ENCODE measurements at places on chromosomes 5 and 9.
A peak's percentile ranks its signal among the peaks of the same experiment; 100 is the strongest.

DNA sequence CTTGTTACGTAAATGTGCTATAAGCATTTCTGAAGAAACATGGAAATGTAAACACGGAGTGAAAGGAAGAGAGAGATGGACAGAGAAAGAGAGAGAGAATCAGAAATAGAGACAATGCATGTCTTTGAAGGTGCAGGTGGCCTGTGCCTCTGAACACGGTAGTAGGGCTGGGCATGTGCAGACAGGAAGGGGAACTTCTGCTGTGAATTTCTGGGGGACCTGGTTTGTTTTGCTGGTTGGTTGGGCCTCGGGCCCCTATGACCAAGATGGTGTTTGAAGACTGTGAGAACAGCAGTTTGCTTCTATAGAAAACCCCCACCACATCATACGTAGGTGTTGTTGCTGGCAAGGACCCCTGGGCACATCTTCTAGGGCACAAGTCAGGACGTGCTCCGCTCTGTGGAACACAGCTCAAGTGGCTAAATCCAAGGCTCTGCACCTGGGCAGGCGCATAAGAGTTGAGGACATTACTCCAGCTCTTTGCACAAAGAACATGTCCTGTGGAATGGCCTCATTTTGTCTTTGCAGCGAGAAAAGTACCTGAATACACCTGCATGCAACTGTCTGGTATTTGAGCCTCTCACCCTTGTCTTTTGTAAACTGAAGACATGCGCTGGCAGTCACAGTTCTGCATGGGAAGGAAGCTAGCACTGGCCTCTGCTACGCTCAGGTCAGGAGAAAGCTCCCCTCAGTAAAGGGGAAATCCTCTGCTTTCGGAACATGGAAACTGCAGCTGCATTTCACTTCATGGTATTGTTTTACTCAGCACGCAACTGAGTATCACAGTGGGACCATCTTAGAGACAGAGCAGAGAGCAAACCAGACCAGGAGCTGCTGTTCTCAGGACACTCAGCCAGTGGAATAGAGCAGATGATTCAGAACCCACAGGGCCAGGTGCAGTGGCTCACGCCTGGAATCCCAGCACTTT is 2.7 kb downstream of the OR2V2 start:
- no peak for DNase-seq

GRCh38 chr5:87074934-87075541 is 192.6 kb upstream of the RASA1 start:
- DNase-seq, result peak; percentile 12

- no peak for DNase-seq
These were observed 18.2 kb downstream of the FAF2 start for GRCh38 chr5:176466245-176466871.

DNA sequence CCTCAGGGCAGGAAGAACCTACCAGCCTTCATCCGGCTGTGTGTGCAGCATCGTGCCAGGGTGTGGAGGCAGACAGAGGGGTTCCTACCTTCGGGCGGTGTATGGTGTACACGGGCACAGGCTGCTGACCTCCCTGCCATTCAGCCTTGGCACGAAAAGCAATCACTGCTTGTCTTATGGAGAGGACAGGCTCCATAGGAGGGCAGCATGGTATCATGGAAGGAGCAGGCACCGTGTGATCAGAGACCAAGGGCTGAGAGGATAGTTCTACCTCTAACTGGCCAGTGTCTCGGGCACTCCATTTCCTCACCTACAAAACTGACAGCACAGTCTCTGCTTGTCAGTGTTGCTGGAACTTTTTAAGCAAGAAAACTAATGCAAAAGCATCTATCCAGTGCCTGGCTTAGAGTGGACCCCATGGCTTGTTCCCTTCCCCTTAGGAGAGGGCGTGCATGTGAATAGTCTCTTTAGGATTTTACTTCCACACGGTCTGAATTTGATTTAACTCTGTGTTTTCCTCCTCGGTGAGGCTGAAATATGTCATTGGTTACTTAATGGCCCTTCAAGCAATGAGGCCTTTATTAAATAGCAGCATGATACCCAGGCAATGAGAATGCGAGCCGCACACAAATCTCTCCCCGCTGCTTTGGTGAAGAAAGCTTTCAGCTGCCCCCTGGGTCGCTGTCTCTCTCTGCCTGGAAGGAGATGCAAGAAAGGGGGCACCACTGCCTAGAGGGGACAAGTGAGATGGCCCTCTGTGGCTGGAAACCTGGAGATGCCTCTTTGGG is 22.2 kb downstream of the TTLL11 start:
- no peak for DNase-seq

GRCh38 chr5:132773601-132774355 is 3.3 kb downstream of the SEPTIN8 start:
- no peak for DNase-seq

- no peak for DNase-seq
These were observed 26.8 kb downstream of the ITGA1 start for GRCh38 chr5:52814352-52815148.

DNA sequence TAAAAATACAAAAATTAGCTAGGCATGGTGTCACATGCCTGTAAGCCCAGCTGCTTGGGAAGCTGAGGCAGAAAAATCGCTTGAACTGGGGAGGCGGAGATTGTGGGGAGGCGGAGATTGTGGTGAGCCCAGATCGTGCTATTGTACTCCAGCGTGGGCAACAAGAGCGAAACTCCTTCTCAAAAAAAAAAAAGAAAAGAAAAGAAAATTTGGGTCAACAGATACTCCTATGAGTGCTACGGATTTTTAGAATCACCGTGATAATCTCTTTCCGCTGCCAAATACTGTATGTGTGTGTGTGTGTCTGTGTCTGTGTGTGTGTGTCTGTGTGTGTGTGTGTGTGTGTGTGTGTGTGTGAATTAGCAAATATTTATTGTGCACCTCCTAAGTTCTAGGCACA is 64.4 kb downstream of the ARRDC3 start:
- peak; percentile 34 for DNase-seq

- no peak for DNase-seq
These were observed 143.8 kb downstream of the PALM2AKAP2 start for GRCh38 chr9:109923806-109924205.

GRCh38 chr5:72468606-72469005 is 38.6 kb downstream of the ZNF366 start:
- no peak for DNase-seq

DNA sequence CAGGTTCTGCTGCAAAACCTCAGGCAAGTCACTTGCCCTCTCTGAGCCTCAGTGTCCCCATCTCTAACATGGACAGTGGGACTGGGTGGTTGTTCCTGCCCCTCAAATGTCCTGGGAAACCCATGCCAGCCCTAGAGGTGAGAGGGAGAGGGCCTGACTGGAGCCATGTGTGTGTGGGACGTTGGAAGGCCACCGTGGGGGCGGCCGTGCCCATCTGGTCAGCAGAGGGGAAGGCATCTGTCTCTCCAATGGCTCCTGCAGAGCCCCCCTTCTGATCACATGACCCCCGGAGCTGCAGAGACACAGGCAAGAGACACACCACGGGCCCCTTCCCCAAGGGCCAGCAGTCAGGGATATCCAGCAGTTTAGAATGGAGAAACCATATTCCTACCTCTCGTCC is 1.7 kb downstream of the DNM1 start:
- DNase-seq, result no peak

- no peak for DNase-seq
These were observed 696.2 kb downstream of the DNAH5 start for GRCh38 chr5:13248253-13248652.

DNA sequence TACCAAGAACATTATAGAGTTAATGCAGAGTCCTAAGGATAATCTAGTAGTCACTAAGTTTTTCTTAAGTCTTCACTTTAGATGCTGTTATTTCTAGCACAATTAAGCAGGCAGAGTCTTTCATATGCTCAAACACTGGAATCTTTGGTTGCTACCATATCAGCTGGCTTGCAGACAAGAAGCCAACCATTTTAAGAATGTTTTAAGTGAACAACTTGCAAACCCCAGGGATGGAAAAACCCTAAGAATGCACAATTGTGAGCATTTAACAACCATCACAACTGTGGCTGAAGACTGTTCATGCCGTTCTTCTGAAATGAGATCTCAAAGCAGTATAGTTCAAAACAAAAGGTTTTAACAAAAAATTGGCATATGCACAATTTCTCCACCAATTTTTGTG is 55.1 kb downstream of the CSNK1A1 start:
- no peak for DNase-seq

DNA sequence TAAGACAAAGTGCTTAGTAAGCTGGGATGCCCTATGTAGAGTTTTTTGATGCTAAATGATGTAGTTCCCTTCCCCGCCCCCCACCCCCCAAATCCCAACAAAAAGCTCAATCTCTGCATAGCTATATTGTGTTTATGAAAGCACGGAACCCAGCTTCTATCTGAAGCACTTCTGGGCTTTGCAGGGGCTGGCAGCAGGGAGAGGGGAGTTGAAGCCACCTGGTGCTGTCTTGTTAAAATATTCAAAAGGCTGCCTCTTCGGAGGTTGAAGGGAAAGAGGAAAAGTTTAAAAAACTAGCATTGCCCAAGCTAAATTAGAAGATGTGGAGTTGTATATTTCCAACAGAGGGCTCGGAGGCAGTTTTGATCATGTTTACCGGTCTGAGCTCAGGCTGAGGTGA is 5.0 kb upstream of the TNC start:
- DNase-seq, result no peak

DNA sequence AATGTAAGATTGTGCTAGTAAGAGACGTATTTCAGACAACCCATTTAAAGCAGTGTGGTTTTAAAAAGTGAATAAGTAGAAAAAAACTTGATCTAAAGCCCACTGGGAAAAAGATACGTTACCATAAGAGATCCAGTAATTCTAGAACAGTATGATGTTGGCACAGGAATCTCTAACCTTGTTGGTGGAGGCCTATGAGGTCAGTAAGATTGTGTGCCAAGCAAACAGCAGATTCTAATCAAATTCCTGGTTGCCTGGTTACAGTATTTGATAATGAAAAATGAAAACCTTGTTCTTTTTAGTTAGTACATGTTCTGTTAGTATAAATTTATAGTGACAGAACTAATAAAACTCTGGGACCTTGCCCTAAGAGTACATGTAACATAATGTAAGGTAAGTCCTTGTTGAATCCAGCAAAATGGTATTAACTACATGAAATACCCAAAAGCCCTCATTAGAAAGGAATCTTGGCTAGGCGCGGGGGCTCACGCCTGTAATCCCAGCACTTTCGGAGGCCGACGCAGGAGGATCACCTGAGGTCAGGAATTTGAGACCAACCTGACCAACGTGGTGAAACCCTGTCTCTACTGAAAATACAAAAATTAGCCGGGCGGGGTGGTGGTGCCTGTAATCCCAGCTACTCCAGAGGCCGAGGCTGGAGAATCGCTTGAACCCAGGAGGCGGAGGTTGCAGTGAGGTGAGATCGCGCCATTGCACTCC is 33.2 kb upstream of the DMXL1 start:
- no peak for DNase-seq

- no peak for DNase-seq
These were observed 24.0 kb upstream of the KLF9 start for GRCh38 chr9:70438341-70438928.

DNA sequence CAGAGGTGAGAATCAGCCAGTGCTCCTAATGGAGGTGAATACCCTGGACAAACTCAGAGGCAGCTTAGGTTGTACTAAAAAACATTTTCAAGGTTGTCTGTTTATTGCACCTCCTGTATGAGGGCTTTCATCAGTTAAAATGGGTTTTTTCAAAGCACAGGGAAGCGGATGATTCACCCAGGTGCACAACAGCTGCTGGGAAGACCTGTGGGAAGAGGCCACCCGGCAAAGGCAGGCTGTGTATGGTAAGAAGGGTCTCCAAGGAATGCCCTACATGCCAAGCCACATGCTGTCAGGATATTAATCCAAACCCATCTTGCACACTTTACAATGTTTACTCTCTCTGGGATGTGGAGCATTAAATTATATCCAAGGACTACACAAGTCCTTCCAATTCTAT is 14.7 kb downstream of the SIL1 start:
- DNase-seq, result no peak

DNA sequence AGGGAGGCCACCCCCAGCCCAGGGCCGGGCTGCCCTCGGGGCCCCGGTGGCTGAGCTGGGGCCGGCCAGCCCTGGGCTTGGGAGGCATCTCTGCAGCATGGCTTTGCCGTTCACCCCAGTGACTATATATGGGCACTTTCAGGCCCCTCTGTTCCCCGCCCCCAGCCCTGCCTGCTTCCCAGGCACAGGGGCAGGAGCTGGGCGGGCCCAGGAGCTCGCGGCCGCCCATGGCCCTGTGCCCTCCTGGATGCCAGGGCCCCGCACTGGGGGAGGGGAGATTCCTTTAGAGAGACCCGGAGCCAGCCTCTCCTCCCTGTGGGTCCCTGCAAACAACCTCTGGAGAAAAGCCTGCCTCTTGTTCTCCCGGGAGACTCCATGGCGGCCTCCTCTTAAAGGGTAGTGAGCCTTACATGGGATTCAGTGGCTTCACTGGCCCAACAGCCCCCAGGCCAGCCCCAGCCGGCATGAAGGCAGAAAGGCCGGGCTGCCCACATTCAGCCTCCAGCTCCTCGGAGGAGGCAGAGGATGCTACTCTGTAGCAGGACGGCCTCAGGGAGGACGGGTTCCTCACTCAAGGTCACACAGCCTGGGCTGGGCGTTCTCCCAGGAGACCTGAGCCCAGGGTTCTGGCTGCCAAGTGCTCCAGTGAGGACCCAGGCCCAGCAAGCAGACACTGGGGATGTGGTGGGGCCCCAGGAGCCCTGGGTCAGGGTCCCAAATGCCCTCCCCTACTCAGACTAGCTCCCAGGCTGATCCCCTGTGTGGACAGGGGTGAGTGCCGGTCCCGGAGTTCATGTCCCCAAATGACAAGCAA is 4.1 kb downstream of the NACC2 start:
- DNase-seq, result no peak

DNA sequence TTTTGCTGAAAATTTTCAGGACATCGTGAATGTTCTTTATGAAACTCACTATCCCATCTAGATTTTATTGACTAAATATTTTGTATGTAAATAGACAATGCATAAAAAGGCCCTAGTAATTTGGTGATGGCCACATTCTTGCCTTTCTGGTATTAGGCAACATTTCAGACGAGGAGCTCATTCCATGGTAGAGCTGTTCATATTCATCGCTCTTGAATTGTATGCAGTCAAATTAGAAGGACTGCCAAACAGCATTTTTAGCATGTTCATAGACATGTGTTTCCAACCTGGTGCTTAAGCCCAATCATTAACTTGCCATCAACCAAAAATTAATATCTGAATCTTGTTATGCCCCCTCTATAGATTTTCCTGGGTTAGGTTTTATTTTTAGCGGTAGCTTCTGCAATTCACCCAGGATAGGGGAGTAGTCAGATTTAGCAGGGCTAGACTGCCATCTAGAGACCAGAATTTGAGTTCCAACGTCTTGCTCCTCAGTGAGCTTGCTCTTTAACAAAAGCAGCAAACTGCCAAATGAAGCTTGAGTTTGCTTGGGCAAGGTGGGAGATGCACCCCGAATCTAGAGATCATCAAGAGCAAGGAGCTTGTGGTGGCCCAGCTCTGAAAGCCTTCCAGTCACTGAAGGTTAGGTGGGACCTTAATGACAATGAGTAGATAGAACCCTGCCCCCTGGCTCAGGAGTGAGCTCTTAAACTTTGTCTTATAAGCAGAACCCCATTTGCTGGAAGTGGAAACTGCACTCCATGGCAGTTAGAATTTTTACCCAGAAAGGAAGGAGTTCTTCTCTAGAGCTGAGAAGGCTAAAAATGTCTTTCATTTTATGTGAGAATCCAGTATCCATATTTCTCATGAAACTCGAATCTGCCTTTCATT is 456.2 kb downstream of the RASEF start:
- no peak for DNase-seq

GRCh38 chr9:136025481-136025880 is 64.3 kb upstream of the UBAC1 start:
- DNase-seq, result no peak

Data from stimulated activated naive CD8-positive, alpha-beta T cell treated with anti-CD3 and anti-CD28 coated beads, Interleukin-15, Interleukin-2, amounts not matched to agents 100 U/mL and 50 U/mL, for 24 hours (primary cell).